ENCODE measurements at places on chromosomes 5 and 9. TPM values are rescaled to one million over a fixed set of nuclear protein-coding genes. Genes with fewer than 3 reads are reported as not detected.

Gene ADAM19
- 77.3 TPM for total RNA-seq

GRCh38 chr5:131634666-131634995 lies 398 bp downstream of the RAPGEF6 start:
- peak; percentile 27 for DNase-seq
- H3K4me1 ChIP-seq = peaks cover 34% of the 10 kb centered on the region
- no peaks in the 10 kb centered on the region for H3K27me3 ChIP-seq
- peak overlapping the region; percentile 88 for H3K27ac ChIP-seq

DNA sequence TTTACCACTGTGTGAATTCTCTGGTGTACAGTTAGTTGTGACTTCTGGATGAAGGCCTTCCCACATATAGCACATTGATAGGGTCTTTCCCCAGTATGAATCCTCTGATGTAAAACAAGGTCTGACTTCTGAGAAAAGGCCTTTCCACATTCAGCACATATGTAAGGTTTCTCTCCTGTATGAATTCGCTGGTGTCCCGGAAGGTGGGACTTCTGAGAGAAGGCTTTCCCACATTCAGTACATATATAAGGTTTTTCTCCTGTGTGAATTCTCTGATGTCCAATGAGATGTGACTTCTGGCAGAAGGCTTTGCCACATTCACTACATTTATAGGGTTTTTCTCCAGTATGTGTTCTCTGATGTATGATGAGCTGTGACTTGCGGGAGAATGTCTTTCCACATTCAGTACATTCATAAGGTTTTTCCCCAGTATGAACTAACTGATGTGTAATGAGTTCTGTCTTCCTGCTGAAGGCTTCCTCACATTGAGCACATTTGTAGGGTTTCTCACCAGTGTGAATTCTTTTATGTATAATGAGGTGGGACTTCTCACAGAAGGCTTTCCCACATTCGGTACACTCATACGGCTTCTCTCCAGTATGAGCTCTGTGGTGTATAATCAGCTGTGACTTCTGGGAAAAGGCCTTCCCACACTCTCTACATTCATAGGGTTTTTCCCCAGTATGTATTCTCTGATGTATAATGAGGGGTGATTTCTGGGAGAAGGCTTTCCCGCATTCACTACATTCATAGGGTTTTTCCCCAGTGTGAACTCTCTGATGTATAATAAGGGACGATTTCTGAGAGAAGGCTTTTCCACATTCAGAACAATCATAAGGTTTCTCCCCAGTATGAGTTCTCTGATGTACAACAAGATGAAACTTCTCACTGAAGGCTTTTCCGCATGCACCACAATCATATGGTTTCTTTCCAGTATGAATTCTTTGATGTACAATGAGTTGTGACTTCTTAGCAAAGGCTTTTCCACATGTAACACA lies 9.1 kb downstream of the ZNF300 start:
- no peak overlapping the region for H3K4me3 ChIP-seq
- H3K36me3 ChIP-seq = no peaks in the 10 kb centered on the region
- no peaks in the 10 kb centered on the region for H3K27me3 ChIP-seq
- DNase-seq = no peak

GRCh38 chr9:13769006-13769405 lies 489.5 kb upstream of the MPDZ start:
- no peaks in the 10 kb centered on the region for H3K4me1 ChIP-seq
- no peak for DNase-seq
- no peaks in the 10 kb centered on the region for H3K36me3 ChIP-seq
- no peaks in the 10 kb centered on the region for H3K27me3 ChIP-seq

DNA sequence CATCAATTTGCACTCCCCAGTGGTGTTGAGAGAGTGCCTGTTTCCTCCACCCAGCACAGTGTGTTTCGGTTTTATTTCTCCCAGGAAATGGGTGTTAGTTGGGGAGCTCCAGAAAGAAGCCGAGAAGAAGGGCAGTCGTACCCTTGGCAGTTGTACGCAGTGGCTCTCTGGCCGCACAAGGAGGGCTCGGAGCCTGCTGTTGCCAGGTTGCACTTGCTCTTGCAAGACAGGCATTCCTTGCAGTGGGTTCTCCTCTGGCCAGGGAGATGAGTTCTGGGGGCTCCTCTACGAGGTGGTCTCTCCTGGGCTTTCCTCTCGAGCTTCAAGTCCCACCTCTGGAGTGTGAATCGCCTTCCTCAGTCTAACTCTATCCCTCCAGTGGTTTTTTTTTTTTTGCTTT lies 29.1 kb downstream of the QRFP start:
- H3K27me3 ChIP-seq = no peaks in the 10 kb centered on the region
- DNase-seq = no peak
- no peak overlapping the region for H3K4me3 ChIP-seq
- peaks cover 4% of the 10 kb centered on the region for H3K36me3 ChIP-seq
- no peaks in the 10 kb centered on the region for H3K4me1 ChIP-seq

DNA sequence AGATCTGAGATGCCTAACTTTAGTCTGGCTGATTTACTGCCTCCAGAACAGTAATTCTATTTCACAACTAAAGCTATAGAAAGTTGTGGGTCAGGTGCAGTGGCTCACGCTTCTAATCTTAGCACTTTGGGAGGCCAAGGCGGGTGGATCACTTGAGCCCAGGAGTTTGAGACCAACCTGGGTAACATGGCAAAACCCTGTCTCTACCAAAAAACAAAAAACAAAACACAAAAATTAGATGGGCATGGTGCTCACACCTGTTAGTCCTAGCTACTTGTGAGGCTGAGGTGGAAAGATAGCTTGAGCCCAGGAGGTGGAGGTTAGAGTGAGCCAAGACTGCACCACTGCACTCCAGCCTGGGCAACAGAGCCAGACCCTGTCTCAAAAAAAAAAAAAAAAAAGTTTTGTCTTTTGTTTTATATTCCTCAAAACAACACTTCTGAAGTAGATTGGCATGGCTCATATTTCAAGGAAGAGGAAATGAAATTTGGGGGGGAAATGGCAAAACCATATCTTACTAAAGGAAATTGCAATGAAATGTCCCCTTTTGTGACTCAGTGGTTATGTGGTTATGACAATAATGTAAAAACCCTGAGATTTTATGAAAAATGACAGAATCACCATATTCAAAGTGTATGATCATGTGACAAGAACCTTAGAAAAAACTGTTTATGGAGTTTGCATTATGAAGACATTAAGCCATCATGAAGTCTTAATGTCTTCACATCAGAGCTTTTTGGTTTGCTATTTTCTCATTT lies 16.2 kb downstream of the FNBP1 start:
- H3K27ac ChIP-seq = no peak overlapping the region
- H3K4me3 ChIP-seq = no peak overlapping the region
- H3K27me3 ChIP-seq = no peaks in the 10 kb centered on the region
- no peaks in the 10 kb centered on the region for H3K36me3 ChIP-seq

- no peaks in the 10 kb centered on the region for H3K4me1 ChIP-seq
- no peak overlapping the region for H3K4me3 ChIP-seq
- H3K27me3 ChIP-seq = no peaks in the 10 kb centered on the region
- no peak overlapping the region for H3K27ac ChIP-seq
- no peaks in the 10 kb centered on the region for H3K36me3 ChIP-seq
- DNase-seq = no peak
Observed at GRCh38 chr9:5140151-5140550, 45.3 kb downstream of the INSL6 start.

Gene DMRT3
- not detected for total RNA-seq

Gene FST
- total RNA-seq = 0.34 TPM

Gene NRARP
- 22.2 TPM for total RNA-seq

Gene FGF1
- not detected for total RNA-seq

GRCh38 chr5:35762368-35762767 lies 94.3 kb upstream of the IL7R start:
- no peak for DNase-seq
- no peak overlapping the region for H3K27ac ChIP-seq

- no peaks in the 10 kb centered on the region for H3K27me3 ChIP-seq
- H3K27ac ChIP-seq = no peak overlapping the region
- H3K36me3 ChIP-seq = no peaks in the 10 kb centered on the region
- 0 out of 2 replicates have a peak, but pooled peaks cover 2% of the 10 kb centered on the region for H3K4me1 ChIP-seq
- H3K4me3 ChIP-seq = no peak overlapping the region
- DNase-seq = no peak
Observed at GRCh38 chr9:84140535-84141101, 160.0 kb downstream of the RMI1 start.

- H3K36me3 ChIP-seq = no peaks in the 10 kb centered on the region
- no peaks in the 10 kb centered on the region for H3K27me3 ChIP-seq
- H3K27ac ChIP-seq = no peak overlapping the region
- DNase-seq = no peak
- no peaks in the 10 kb centered on the region for H3K4me1 ChIP-seq
Observed at GRCh38 chr5:55699041-55699688, 13.0 kb downstream of the SLC38A9 start.

Gene SEMA4D
- total RNA-seq = 32.0 TPM

Gene PDGFRB
- total RNA-seq = 0.34 TPM

DNA sequence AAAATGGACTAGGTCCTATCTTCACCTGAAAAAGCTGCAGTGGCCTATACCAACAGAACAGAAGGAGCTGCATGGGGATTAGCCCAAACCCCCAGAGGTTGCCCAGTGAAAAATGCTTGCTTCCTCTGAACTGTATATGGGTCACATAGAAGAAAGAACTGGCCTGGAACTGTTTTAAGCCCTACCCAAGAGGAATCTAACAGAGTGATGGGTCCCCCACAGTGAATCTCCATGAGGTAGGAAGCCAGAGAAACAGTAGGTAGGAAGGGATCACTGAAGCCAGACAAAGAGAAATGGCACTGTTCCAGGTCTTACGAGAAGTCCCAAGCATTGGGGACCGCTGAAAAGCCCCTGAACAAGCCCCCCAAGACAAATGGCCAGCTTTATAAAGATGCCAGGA lies 28.8 kb upstream of the TRIM32 start:
- H3K27ac ChIP-seq = no peak overlapping the region
- no peaks in the 10 kb centered on the region for H3K4me1 ChIP-seq
- no peaks in the 10 kb centered on the region for H3K27me3 ChIP-seq
- no peaks in the 10 kb centered on the region for H3K36me3 ChIP-seq
- DNase-seq = no peak
- no peak overlapping the region for H3K4me3 ChIP-seq

DNA sequence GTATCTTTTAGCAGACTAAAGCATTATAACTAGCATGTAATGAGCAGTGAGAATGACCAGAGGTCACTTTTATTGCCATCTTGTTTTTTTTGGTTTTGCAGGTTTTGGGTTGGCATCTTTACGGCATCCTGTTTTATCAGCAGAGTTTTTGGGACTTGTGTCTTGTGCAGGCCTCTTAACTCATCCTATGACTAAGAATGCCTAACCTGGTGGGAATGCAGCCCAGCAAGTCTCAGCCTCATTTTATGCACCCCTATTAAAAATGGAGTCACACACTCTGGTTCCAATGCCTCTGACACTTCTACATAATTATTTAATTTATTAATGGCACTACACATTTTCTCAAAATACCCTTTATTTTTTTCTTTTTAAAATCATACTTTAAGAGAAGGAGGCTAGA lies 726.5 kb upstream of the RIOK2 start:
- DNase-seq = no peak
- H3K36me3 ChIP-seq = no peaks in the 10 kb centered on the region
- no peaks in the 10 kb centered on the region for H3K4me1 ChIP-seq

- no peak for DNase-seq
- H3K4me3 ChIP-seq = no peak overlapping the region
- H3K4me1 ChIP-seq = no peaks in the 10 kb centered on the region
- no peaks in the 10 kb centered on the region for H3K36me3 ChIP-seq
- H3K27me3 ChIP-seq = no peaks in the 10 kb centered on the region
Observed at GRCh38 chr5:83084336-83084735, 7.0 kb downstream of the XRCC4 start.

Gene FOXI1
- not detected for total RNA-seq

- peaks cover 15% of the 10 kb centered on the region for H3K27me3 ChIP-seq
- no peak overlapping the region for H3K27ac ChIP-seq
- peak; percentile 10 for DNase-seq
- no peaks in the 10 kb centered on the region for H3K36me3 ChIP-seq
Observed at GRCh38 chr5:35182910-35183535, 47.3 kb downstream of the PRLR start.

DNA sequence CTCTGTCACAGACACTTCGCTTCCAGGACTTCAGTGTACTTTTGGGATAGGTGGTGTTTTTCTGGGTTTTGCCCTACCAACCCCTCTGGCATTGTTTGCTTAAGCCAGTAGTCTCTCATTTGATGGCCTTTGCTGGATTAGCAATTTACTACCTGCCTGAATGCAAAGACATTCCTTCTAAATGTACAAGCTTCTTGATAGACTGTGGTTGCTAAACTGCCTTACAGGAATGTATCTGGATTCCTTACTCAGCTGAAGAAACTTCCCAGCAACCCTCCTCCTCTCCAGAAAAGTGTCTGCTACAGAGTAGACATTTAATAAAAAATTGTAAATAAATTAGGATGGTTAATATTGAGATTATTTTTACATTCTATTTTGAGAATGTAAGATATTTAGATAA lies 1916.7 kb downstream of the EFNA5 start:
- H3K27ac ChIP-seq = no peak overlapping the region
- H3K4me3 ChIP-seq = no peak overlapping the region
- no peaks in the 10 kb centered on the region for H3K4me1 ChIP-seq
- DNase-seq = no peak

DNA sequence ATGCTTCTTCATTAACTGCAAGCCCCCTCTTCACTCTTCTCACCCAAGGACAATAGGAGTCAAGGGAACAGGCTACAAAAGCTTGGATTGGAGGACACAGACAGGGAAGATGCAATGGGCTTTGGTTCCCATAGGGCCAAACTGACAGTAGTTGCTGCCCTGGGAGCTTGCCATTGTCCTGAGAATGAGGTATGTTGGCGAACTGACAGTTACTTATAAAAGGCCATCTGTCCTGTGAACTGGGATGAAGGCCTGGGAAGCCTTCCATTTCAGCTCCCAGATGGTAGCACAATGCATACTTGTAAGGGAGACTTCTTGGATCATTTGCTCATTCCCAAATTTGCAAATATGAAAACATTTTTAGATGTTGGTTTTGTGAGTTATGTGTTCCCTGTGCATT lies 88.9 kb downstream of the SNCAIP start:
- no peaks in the 10 kb centered on the region for H3K27me3 ChIP-seq
- H3K36me3 ChIP-seq = no peaks in the 10 kb centered on the region
- no peaks in the 10 kb centered on the region for H3K4me1 ChIP-seq
- H3K27ac ChIP-seq = no peak overlapping the region
- DNase-seq = no peak
- H3K4me3 ChIP-seq = no peak overlapping the region

Gene KLF4
- total RNA-seq = 92.8 TPM

- no peaks in the 10 kb centered on the region for H3K27me3 ChIP-seq
- no peak for DNase-seq
- no peak overlapping the region for H3K4me3 ChIP-seq
Observed at GRCh38 chr9:93510041-93510440, 56.7 kb upstream of the FAM120AOS start.

Gene PCDHA10
- 0.05 TPM for total RNA-seq

Gene PTPDC1
- total RNA-seq = 12.7 TPM

DNA sequence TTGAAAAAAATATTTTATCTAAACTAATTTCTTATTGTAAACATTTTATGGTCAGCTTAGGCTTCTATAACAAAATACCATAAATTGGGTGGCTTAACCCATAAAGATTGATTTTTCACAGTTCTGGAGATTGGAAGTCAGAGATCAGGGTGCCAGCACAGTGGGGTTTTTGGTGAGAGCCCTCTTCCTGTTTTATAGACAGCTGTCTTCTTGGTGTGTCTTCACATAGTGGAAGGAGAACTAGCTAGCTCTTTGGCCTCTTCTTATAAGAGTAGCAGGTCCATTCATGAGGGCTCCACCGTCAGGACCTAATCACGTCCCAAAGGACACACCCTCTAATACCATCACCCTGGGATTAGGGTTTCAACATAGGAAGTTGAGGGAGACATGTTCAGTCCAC lies 26.6 kb downstream of the OTULINL start:
- H3K27me3 ChIP-seq = no peaks in the 10 kb centered on the region
- no peaks in the 10 kb centered on the region for H3K36me3 ChIP-seq
- no peak for DNase-seq
- no peaks in the 10 kb centered on the region for H3K4me1 ChIP-seq
- no peak overlapping the region for H3K27ac ChIP-seq

Gene ORM2
- total RNA-seq = 0.59 TPM

Gene COL23A1
- total RNA-seq = not detected

All from HCT116 (cell line).